Activated naive CD4-positive, alpha-beta T cell treated with Interleukin-2 at 50 U/mL for 16 hours (primary cell): ENCODE measurements at places on chromosomes 2 and 18.

GRCh38 chr18:62612776-62613175 is 90.0 kb downstream of the ZCCHC2 start:
- DNase-seq = no peak

DNA sequence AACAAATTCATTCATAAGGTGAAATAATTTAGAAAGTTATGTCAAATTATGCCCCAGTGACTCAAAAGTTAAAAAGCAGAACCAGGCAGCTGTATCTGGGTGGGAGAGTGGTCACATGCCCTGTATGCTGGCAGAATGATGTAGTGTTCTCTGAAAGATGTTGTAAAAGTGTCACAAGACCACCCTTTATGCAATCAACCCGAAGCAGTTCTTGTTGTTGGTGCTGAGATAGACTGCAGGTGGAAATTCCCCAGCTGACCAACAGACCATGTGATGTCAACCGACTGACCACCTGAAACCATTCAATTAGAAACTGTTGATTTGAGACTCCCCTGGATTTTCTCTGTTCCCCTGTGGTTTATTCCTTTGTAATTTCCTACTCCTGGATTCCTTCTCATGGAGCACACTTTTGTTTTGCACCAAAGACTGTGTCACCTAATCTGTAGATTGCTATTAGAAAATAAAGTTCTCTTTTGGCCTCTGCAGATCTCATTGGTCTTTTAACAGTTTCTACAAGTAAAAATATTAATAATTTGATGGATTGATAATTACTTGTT is 1341.3 kb upstream of the LRRTM1 start:
- DNase-seq = no peak

DNA sequence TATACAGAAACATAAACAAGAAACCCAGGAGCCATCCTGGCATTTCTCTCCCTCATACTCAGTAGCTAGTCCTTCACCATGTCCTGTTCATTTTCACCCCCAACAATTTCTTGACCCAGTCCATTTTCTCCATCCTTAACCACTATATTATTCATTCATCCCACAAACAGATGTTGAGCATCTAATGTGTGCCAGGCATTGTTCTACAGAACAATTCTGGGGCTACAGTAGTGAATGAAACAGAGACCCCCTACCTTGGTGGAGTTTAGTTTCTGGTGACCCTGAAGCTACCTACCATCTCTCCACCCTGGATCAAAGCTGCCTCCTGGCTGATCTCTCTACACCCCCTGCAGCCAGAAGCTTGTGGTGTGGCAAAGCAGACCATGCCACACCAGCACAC is 27.5 kb upstream of the BZW1 start:
- no peak for DNase-seq

DNA sequence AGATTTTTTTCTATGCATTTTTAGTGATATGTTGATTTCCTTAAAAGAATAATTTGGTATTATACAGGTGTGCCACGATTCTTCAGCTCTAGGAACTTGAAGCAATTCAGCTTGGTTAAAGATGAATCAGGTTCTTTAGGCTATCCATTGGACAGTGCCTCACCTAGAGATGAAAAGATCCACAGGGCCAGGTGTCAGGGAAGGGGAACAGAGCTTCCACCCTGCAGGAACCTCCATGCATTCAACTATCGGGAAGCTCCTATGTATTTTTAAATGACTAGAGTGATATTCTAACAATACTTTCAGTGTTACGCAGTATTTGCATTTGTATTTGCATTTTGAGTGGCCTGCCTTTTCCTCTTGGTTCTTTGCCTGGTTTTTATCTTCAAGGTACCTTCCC is 40.2 kb downstream of the PKP4 start:
- DNase-seq = no peak

DNA sequence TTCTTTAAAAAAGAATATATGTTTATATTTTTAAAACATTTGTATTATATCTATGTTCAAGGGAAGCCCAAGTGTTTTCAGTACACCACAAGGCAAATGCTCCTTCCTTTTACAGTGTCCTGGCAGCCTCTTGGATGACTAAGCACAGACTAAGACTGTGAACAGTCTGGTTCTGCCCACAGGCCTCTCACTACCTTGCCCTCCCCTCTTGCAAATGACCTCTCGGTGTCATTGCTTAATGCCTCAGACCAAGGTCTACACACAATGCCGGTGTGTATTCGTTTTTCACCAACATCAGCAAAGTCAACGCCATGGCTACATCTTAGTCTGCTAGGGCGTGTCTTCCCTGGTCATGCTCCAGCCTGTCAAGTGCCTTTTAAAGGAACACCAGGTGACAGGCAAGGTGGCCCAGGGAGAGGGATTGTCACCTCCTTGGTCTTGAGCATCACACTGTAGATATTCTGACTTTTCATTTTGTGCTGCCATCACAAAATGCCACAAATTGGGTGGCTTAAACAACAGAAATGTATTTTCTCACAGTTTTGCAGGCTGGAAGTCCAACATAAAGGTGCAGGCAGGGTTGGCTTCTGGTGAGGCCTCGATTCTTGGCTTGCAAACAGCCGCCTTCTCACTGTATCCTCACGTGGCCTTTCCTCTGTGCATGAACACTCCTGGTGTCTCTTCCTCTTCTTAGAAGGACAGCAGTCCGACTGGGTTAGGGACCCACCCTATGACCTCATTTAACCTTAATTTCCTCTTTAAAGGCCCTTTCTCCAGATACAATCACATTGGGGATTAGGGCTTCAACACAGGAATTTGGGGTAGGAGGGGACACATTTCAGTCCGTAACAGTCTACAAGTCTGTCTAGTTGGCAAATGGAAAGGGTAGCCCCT is 266.5 kb downstream of the KLHL29 start:
- no peak for DNase-seq

GRCh38 chr2:10487081-10487740 is 39.1 kb upstream of the ODC1 start:
- DNase-seq = no peak

GRCh38 chr18:43279015-43279744 is 1.9 kb upstream of the SYT4 start:
- DNase-seq = no peak

DNA sequence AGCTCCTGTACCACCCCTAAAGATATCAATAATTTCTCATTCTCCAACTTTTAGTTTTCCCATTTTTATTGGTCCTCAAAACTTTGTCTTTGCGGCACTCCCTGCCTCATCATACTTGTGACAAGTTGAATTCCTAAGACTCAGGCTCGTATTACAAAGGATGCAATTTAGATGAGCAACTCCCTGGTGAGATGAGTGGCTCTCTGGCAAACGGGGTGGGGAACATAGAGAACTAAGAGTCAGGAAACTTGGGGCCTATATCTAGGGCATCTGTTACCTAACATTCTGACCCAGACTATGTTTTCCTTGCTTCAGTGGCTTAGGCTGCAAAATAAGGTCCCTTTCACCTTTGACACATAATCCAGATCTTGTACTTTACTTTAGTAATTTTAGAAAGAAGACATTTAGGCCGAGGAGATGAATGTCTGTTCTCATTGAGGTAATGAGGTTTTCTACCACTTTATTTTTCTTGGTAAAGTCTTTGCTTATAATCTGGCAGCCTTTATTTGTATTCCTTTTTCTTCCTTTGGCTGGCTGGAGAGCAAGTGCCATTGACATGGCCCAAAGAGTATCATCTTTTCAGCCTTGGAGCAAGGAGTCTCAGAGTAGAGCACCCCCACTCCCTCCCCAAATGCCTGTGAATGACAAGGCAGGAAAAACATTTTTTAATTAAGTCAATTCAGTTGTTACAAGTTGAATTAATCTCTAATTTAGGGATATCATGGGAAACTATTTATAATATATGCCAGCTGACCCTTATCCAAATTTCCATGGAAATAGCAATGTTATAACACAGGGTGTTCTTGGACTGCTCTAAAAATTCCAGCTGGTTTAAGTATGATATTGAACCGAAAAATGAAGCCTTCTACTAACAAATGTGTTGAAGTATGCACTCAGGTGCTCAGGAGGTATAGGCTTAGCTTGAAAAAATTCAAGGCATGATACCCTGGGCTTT is 15.2 kb downstream of the TSPYL6 start:
- no peak for DNase-seq

DNA sequence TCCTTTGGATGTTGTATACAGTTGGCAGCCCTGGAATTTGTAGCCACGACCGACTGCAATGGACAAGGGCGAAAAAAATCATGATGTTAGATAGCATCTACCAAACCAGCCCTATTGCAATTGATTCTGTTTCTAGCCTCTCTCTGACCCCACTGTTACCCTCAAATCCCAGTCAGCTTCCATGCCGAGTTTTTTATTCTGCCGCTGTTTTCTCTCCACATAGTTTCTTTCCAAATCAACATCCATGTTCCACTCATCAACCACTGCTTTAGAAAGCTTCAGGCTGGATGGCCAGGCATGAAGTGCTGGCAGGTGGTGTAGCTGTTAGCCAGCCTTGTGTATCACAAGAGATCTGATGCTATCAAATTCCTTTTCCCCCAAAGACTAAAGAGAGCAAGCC is 272.8 kb downstream of the FIGN start:
- DNase-seq = no peak

DNA sequence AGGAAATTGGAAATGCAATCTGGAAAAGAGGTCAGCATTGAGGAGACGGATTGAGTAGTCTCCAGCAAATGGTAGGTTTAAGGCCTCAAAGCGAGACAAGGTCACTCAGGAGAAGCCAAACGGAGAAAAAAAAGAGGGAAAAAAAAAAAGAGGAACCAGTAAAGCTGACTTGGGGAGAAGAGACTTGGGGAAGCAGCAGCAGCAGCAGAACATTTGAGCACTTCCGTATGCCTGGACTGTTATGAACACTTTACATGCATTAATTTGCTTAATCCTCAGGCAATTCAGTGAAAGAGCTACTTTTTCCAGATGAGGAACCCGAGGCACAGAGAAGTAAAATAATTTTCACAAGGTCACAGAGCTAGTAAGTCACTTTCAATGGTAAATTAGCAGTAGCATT is 81.3 kb downstream of the OSBPL6 start:
- no peak for DNase-seq

DNA sequence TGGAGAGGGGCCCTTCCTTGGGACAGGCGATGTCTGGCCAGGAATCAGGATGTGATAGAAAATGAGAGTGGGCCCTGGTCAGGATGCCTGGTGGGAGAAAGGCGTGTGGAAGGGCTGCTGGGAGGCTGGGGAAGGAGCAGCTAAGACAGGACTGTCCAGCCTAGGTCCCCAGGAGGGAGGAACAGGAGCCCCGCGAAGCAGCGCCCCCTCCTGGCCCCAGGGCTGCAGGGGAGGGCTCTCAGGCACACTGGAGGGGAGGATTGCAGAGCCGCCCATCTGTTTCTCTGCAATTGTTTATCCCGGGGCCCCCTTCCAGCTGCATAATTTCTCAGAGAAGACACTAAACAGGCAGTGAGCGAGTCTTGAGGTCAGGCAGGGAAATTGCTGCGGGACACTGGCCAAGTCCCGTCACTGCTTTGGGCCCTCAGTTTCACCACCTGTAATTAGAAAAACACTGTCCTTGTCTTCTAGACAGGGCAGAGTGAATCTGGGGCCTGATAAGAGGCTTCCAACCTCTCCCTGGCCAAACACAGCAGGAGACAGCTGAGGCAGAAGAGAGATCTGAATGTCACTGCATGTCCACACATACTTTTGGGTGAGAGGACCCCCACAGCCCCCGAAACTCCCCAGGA is 3.9 kb upstream of the NPPC start:
- DNase-seq = no peak

- DNase-seq = no peak
Observed at GRCh38 chr18:48887905-48888772, 62.6 kb downstream of the SMAD7 start.

- DNase-seq = no peak
Observed at GRCh38 chr18:58263055-58263957, 219.3 kb downstream of the NEDD4L start.

- DNase-seq = no peak
Observed at GRCh38 chr2:150971910-150972309, 289.8 kb downstream of the RBM43 start.

- no peak for DNase-seq
Observed at GRCh38 chr2:110099471-110100225, 16.0 kb downstream of the MALL start.

DNA sequence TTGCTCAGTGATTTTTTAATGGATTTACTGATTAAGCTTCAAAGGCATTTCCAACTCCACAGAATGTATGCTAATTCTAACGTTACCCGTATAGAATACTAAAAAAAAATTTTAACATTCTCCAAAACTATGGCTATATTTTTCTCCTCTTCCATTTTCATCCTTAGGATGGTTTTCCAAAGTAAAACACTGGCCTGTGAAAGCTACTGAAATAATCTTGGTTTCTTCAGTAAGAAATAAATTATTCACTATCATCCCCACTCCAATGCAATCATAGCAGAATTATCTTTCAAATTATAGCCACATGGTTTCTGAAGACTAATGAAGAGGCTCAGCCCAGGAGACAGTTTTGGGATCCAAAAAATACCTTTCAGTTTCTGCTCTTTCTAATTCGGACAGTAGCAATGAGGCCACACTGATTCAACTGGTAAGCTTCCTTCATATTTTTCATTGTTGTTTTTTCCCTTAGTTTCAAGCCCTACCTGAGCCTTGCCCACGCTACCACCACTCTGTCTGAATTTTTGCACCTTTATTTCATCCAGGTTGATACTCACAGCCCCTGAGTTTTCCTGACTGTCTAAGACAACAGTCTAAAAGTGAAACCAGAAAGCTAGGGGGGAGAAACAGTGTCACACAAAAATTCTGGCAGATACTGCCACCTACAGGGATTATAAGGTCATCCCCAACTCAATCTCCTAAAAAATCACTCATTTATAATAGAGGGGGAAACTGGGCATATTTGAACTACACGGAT is 887.9 kb downstream of the NRXN1 start:
- no peak for DNase-seq

DNA sequence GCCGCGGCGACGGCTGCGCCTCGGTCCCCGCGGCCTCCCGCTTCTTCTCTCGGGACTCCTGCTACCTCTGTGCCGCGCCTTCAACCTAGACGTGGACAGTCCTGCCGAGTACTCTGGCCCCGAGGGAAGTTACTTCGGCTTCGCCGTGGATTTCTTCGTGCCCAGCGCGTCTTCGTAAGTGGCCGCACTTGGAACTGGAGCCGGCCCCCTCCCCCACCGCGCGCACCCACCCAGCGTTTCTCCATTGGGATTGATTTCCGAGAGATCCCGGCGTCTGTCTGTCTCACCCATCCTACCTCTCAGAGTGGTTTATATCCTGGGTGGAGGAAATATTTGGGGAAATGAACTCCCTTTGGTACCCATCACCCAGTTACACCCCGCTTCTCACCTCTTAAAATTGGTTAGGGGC is 498 bp downstream of the ITGAV start:
- no peak for DNase-seq

DNA sequence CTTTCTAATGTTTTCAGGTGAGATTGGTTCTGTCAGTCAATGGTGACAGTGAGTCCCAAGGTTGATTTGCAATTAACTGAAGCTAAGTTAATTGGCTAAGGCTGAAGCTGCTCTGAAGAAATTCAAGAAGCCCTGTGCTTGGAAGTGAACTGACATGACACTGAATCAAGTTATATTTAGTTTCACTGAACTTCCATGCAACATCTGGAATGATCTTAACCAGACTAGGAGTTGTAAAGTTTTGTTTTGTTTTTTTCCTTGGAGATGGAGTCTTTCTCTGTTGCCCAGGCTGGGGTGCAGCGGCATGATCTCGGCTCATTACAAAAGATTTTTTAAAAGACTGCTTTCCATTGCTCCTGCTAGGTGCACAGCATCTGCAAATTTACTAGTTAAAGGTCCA is 11.4 kb downstream of the SERPINB5 start:
- DNase-seq = no peak

- DNase-seq = no peak
Observed at GRCh38 chr2:183291436-183291835, 167.2 kb downstream of the NUP35 start.

- no peak for DNase-seq
Observed at GRCh38 chr2:21233194-21233593, 109.4 kb downstream of the TDRD15 start.
